ENCODE measurements at places on chromosomes 4 and X.
A peak's percentile ranks its signal among the peaks of the same experiment; 100 is the strongest.

DNA sequence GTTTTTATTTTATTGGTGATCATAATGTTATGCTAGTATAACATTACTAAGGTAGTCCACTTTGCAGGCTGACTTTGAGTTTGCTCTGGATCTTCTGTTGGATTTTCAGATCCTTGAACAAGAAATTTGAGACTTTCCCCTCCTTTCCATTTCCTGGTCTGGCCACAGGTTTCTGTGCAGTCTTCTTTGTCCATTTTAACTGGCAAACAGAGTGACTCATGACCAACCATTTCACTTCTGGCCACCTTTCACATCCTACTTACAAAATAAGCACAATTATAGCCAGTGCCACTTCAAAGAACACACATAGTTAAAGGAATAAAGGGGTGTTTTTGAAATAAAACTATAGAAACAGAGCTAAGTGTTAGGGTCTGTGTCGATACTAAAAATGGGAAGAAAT, 8.4 kb downstream of the ANK2 start:
- no peaks in the 10 kb centered on the region for H3K27me3 ChIP-seq
- no peaks in the 10 kb centered on the region for H3K36me3 ChIP-seq
- DNase-seq: no peak
- no peak overlapping the region for H3K27ac ChIP-seq

DNA sequence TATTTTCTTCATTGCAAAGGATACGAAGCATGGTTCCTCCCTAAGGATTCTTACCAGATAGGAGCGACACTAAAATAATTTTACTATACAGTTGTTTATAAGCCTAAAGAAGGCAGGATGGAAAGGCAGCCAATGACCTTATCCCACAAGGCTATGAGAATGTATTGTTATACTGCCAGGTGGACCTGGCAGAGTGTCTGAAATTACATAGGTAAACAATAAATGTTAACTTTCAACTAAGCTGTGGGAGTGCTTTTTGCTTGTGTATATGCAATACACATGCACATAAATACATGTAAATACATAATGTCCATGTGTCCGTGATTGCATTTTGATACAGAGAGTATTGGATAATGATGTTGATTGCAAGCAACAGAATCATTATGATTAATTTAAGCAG, 850.6 kb downstream of the CENPC start:
- DNase-seq: no peak
- H3K4me3 ChIP-seq: no peak overlapping the region
- no peaks in the 10 kb centered on the region for H3K27me3 ChIP-seq
- H3K27ac ChIP-seq: no peak overlapping the region
- H3K36me3 ChIP-seq: no peaks in the 10 kb centered on the region

DNA sequence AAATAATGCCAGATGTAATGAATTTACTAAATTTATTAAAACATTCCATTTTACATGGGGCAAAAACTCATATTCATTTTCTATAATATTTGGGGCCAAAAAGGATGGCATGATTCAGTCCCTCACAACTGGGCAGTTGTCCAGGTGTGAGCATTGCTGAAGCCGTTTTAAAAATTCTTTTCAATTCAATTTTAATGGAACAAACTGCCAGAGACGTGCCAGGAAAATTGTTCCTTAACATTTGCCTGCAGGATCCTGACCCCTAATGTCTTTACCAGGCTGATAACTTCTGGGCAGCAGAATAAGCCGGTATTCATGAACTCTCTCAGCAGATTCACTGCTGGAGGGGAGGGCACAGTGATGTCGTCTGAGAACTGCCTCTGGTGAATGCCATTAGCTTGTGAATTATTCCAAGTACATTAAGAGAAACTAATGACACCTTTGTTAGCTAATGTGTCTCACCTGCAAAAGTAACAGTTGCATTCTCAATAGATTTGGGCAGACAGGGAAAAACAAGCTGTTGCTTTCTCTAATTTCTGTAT, 1445.1 kb upstream of the TENM3 start:
- H3K4me1 ChIP-seq: no peaks in the 10 kb centered on the region
- no peaks in the 10 kb centered on the region for H3K36me3 ChIP-seq
- H3K4me3 ChIP-seq: no peak overlapping the region

DNA sequence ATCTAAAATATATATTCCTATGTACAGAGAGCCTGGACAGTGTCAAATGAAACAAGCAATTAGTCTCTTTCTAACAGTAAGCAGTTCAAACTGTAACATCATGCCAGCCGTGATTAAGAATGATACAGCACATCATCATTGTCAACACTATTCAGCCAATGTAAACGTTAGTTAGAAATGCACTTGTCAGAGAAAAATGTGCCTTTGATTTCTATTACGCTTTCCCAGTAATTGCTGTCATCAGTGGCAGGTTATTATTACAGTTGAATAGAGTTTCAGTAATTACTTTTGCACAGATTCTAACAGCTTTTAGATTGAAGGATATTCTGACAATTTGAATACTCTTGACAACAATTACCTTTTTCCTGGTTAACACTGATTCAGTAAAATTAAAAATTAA, 1007.1 kb downstream of the SH3BGRL start:
- no peaks in the 10 kb centered on the region for H3K27me3 ChIP-seq
- H3K36me3 ChIP-seq: no peaks in the 10 kb centered on the region
- H3K27ac ChIP-seq: no peak overlapping the region

- peaks cover 13% of the 10 kb centered on the region for H3K4me1 ChIP-seq
- H3K36me3 ChIP-seq: no peaks in the 10 kb centered on the region
- no peak overlapping the region for H3K27ac ChIP-seq
- H3K27me3 ChIP-seq: no peaks in the 10 kb centered on the region
Observed at GRCh38 chr4:109571494-109571893, 11.4 kb downstream of the MCUB start.

- no peak overlapping the region for H3K27ac ChIP-seq
- DNase-seq: peak; percentile 51
- no peaks in the 10 kb centered on the region for H3K36me3 ChIP-seq
- H3K27me3 ChIP-seq: no peaks in the 10 kb centered on the region
Observed at GRCh38 chrX:37745354-37745753, 34.5 kb upstream of the CYBB start.

DNA sequence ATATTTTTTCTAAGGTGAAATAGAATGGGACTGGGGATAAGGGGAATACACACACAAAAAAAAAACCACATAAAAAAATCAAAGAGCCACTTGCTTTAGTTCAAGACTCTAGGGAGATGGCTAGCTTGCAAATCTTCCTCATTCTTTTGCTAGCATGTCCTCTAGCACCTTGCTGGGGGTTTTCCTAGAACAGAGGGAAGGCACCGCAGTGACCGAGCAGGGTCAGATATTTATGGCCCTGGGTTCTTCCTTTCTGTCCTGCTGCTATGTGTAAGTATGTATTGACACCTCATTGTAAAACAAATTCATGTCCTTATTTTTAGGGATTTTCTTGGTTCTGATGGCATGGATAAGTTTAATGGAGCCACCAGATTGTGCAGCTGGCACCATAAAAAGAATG, 81.2 kb downstream of the SHISA3 start:
- no peak overlapping the region for H3K27ac ChIP-seq
- no peaks in the 10 kb centered on the region for H3K27me3 ChIP-seq
- no peaks in the 10 kb centered on the region for H3K4me1 ChIP-seq
- H3K36me3 ChIP-seq: no peaks in the 10 kb centered on the region
- no peak overlapping the region for H3K4me3 ChIP-seq
- no peak for DNase-seq

GRCh38 chrX:9807355-9808182, 21.3 kb downstream of the SHROOM2 start:
- H3K4me3 ChIP-seq: no peak overlapping the region
- no peak for DNase-seq
- H3K36me3 ChIP-seq: no peaks in the 10 kb centered on the region
- H3K27me3 ChIP-seq: no peaks in the 10 kb centered on the region

DNA sequence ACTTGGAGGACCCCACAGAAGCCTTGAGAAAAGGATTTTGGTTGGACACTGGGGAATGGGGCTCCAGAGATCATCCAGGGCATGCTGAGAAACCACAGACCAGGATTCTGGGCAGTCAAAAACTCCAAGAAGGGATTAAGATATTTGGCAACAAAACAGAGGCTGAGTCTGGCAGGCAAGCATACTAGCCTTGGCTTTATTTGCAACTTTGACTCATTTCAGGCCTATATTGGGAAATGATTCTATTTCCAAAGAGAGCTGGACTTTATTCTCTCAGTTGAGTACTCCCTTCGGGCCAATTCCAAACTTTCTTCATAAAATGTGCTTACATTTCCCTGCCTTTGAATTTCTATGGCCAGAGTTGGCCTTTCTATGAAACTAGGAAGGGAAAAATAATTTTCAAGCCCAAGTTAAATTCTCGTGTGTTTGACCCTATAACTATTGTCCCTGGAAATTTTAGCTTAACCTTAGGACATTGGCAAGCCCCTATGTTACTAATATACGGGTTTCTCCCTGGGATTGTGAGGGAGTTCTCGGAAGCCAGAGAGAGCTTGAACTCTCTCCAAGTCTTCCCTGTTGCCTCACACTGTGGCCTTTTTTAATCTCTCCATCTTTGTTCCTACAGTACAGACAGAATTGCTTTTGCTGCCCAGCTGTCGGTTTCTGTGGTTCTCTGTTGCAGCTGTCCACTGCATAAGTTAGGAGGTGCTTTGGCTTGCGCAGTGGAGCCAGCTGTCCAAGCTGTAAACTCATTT, 112.6 kb upstream of the FAM9A start:
- no peak overlapping the region for H3K4me3 ChIP-seq
- no peak for DNase-seq

- H3K27me3 ChIP-seq: no peaks in the 10 kb centered on the region
- no peak for DNase-seq
- no peaks in the 10 kb centered on the region for H3K4me1 ChIP-seq
- no peak overlapping the region for H3K4me3 ChIP-seq
- no peaks in the 10 kb centered on the region for H3K36me3 ChIP-seq
Observed at GRCh38 chr4:80529026-80529425, 193.5 kb downstream of the CFAP299 start.

- no peaks in the 10 kb centered on the region for H3K27me3 ChIP-seq
- H3K36me3 ChIP-seq: no peaks in the 10 kb centered on the region
- H3K27ac ChIP-seq: no peak overlapping the region
- no peak overlapping the region for H3K4me3 ChIP-seq
- H3K4me1 ChIP-seq: peaks cover 11% of the 10 kb centered on the region
Observed at GRCh38 chrX:71619193-71619592, 882 bp upstream of the CXCR3 start.

DNA sequence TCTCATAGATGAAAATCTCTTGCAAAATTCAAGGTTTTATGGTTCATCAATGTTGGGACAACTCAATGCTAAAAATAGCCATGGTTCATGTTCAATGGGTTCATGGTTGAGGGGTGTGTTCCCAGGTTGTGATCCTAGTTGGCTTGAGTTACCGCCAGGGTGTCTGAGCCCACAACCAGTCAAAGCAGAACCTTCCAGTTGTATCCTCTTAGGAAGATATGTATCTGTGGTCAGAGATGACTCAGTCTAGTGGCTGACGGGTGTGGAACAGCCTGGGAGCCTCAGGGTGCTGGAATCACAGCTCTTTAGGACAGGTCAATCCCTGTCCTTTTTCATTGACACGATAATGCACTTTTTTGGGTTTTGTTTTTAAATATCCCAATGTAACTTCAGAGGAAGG, 192.3 kb upstream of the NR3C2 start:
- DNase-seq: no peak
- no peaks in the 10 kb centered on the region for H3K27me3 ChIP-seq
- H3K4me1 ChIP-seq: no peaks in the 10 kb centered on the region
- H3K4me3 ChIP-seq: no peak overlapping the region
- no peak overlapping the region for H3K27ac ChIP-seq

DNA sequence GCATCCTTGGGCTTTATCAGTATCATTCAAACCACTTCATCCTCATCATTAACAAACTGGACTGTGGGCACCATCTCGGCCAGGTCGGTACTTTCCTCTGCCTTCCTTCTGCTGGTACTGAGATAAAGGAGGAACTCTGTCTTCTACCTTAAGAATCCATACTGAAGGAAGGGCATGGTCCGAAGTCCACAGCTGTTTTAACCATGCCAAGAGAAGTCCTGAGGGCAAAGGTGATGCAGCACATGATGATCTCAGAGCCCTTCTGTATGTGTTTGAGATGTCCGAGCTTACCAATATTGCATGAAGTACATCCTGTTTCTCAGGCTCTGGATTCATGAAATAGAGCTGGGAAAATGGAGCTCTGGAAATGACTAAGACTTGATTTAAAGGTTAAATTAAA, 125.5 kb upstream of the STS start:
- H3K4me3 ChIP-seq: no peak overlapping the region
- no peak for DNase-seq
- no peaks in the 10 kb centered on the region for H3K36me3 ChIP-seq
- no peaks in the 10 kb centered on the region for H3K4me1 ChIP-seq
- no peak overlapping the region for H3K27ac ChIP-seq
- no peaks in the 10 kb centered on the region for H3K27me3 ChIP-seq

GRCh38 chr4:142088906-142089305, 452.5 kb downstream of the IL15 start:
- H3K4me3 ChIP-seq: no peak overlapping the region
- H3K27me3 ChIP-seq: no peaks in the 10 kb centered on the region
- no peaks in the 10 kb centered on the region for H3K36me3 ChIP-seq

GRCh38 chrX:143455046-143455445, 62.2 kb downstream of the SPANXN3 start:
- H3K4me3 ChIP-seq: no peak overlapping the region
- H3K27me3 ChIP-seq: no peaks in the 10 kb centered on the region
- no peak overlapping the region for H3K27ac ChIP-seq
- H3K36me3 ChIP-seq: no peaks in the 10 kb centered on the region
- H3K4me1 ChIP-seq: no peaks in the 10 kb centered on the region

GRCh38 chrX:46168254-46168653, 377.0 kb downstream of the ZNF674 start:
- no peaks in the 10 kb centered on the region for H3K4me1 ChIP-seq
- no peaks in the 10 kb centered on the region for H3K27me3 ChIP-seq
- no peak for DNase-seq
- no peaks in the 10 kb centered on the region for H3K36me3 ChIP-seq

DNA sequence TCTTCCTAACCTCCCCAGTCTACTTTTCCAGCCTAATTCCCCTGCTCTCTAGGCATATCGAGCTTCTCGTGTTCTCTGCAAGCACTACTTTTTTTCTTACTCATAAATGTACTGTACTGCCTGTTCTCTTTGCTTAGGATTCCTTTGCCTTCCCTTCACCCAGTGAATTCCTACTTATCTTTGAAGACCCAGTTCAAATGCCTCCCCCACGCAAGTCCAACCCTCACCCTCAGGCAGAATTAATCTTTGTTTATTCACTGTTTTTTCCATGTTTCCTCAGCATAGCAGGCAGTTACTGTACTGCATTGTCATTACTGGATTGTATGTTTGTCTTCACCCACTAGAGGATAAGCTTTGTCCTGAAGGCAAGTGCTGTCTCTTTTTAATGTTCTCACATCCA, 287.7 kb downstream of the BMPR1B start:
- no peaks in the 10 kb centered on the region for H3K4me1 ChIP-seq
- no peaks in the 10 kb centered on the region for H3K27me3 ChIP-seq
- H3K4me3 ChIP-seq: no peak overlapping the region

DNA sequence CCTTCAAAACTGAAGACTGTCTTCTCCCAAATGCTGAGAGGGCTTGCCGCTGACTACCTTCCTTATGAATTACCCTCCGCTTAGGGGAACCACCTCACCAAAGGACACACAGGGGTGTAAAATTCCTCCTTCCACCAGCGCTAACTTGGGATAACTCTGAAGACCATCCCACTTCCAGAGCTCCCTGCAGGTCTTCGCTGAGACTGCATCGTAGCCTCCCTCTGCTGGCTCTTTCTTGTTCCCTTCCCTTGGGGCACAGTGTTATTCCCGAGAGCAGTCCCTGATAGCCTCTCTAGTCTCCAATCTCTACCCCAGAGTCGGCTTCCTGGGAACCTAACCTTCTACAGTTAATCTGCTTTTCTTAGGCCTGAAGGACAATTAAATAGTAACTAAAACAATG, 725.5 kb upstream of the ATOH1 start:
- H3K27me3 ChIP-seq: no peaks in the 10 kb centered on the region
- H3K36me3 ChIP-seq: no peaks in the 10 kb centered on the region
- no peaks in the 10 kb centered on the region for H3K4me1 ChIP-seq

All from endothelial cell of umbilical vein (primary cell).